SK-N-MC (cell line): ENCODE measurements at places on chromosomes 11 and 22.

GRCh38 chr11:67308031-67308866 lies 4.9 kb downstream of the SSH3 start:
- no peak for DNase-seq

DNA sequence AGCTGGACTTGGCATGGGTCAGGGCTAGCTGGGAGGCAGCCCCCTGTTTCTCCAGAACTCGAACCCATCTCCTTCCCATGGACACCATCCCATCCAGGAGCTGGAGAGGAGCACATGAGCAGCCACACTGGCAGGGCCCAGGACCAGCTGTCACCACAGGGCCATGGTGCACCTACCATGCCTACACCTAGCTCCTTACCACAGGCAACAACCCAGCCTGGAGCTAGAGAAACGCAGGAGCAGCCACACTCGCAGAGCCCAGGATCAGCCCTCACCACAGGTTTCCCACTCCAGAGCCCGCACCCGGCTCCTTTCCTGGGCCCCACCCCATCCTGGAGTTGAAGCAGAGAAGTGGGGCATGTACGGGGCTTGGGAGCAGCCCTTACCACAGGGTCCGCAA lies 50.2 kb downstream of the GAB4 start:
- DNase-seq: no peak

- no peak for DNase-seq
These were observed 332 bp upstream of the HMGXB4 start for GRCh38 chr22:35257002-35257320.

DNA sequence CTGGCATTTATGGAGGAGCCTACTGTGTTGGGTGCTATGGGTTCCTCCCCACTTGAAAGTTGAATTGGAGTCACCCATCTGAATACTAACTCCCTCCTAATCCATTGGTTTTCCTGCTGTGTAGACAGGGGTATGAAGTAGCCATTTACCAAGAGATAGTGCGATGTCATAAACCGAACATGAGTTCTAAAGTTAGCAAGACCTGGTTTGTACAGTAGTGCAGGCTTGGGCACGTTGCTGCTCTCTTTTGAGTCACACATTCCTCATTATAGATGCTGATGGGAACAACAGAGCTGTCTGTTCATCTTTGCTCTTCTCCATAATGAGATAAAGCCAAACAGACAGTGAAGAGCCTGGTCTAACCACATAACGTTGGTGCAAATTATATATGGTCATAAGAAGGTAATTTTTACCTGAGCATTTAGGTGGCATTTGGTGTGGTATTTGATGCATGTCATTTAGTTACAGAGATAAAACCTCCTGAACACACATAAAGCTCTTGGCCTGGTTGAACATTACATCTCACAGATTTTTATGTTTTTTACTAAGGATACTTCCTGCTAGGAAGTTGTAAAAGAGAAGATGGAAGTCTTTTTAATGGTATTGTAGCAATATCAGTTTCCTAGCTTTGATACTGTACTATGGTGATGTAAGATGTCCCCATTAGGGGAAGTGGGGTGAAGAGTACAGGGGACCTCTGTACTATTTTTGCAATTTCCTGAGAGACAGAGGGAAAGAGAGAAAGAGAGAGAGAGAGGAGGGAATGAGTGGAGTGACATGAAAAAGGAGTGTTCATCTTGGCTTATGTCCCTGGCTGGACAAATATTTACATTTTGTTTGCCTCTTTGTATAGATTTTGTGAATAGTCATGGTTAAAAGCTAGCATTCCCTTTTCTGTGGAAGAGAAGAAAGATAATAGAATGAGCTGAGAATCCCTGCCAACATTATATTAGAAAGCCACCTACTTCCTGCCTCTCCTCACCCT lies 27.9 kb downstream of the GRAP2 start:
- DNase-seq: no peak

GRCh38 chr22:27378311-27378800 lies 423.2 kb downstream of the MN1 start:
- DNase-seq: peak; percentile 95
